ENCODE measurements at places on chromosomes 4 and X.

GRCh38 chr4:70449220-70449619 lies 22.8 kb upstream of the MUC7 start:
- no peak for DNase-seq

DNA sequence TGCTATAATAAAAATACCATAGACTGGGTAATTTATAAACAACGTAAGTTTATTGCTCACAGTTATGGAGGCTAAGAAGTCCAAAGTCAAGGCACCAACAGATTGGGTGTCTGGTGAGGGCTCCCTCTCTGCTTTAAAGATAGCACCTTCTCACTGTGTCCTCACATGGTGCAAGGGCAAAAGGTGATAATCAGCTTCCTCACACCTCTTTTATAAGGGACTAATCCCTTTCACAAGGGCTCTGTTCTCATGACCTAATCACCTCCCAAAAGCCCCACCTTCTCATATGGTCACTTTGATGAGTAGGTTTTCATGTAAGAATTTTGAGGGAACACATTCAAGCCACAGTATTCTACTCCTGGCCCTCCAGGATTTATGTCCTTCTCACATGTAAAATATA lies 641.7 kb upstream of the ATOH1 start:
- DNase-seq = no peak

DNA sequence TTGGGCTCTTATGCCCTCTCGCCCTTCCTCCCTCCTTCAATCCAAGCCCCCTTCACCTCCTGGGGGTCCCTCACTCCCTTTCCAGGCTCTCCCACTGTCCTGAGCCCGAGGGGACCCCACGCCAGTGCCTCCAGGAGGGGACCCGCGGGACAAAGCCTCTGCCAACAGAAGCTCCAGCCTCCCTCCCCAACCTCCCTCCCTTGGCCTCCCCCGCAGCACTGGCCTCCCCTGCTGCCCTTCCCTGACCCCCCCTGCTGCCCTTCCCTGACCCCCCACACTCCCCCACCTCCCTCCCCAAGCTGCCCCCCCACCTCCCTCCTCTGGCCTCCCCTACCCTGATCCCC lies 71.0 kb upstream of the MXD4 start:
- no peak for DNase-seq

GRCh38 chr4:102447413-102447812 lies 53.7 kb upstream of the NFKB1 start:
- DNase-seq = no peak

GRCh38 chr4:3753726-3754412 lies 12.3 kb upstream of the ADRA2C start:
- no peak for DNase-seq

- no peak for DNase-seq
Observed at GRCh38 chr4:143554728-143555597, 41.5 kb downstream of the SMARCA5 start.

- DNase-seq = no peak
Observed at GRCh38 chr4:74329307-74329706, 21.0 kb downstream of the EPGN start.

- DNase-seq = no peak
Observed at GRCh38 chrX:104315555-104315954, 60.8 kb upstream of the ESX1 start.

GRCh38 chrX:17596061-17596460 lies 141.2 kb upstream of the SCML1 start:
- DNase-seq = no peak

- no peak for DNase-seq
Observed at GRCh38 chr4:118983293-118983692, 94.6 kb downstream of the SYNPO2 start.

GRCh38 chrX:25105221-25105620 lies 89.5 kb upstream of the ARX start:
- DNase-seq = no peak

- DNase-seq = no peak
Observed at GRCh38 chrX:31435592-31435991, 363.8 kb upstream of the FTHL17 start.

DNA sequence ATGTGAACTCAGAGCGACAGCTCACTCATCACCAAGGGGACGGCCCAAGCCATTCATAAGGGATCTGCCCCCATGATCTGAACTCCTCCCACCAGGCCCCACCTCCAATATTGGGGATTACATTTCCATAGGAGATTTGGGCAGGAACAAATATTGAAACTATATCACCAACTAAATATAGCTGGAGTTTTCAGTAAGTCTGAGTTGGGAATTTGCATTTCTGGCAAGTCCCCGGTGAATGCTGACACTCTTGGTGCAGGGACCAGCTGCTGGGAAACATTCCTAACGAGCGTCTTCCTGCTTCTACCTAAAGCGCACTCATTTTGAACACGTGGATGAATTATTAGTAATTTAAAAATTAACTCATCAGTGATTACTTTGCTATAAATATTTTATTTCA lies 13.2 kb downstream of the CLDN34 start:
- no peak for DNase-seq

- no peak for DNase-seq
Observed at GRCh38 chr4:1368421-1369090, 21.5 kb downstream of the UVSSA start.

DNA sequence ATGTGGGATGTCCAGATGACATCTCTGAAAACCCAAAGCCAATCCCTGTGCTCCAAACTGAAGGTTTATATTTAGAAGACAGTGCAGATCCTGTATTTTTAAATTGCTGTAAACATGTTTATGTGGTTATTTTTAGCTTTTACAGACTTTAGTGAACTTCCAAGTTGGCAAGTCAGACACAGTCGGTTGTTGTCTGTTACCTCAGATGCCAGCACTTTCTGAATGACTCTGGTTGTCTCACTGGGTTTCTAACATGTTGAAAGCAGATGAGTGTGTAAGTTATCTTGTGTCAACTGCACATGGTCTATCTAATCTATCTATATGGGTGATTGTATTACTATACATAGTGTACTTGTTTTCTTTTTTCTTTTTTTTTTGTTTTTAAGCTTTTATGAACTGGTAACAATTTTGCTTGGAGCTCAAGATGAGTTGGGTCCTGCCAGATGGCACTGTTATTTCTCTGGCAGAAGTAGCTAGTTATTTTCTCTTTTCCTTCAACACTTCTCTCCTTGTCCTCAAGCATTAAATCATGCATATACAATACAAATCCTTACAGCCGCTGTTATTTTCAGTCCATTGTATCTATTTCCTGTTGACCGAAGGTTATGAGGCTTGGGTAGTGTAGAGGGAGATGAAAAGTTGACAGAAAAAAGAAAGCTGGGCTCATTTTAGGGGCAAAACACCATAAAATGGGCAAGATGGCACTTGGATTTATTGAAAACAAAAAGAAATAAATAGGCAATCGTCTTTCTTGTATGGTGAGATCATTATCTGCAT lies 66.3 kb downstream of the GAB1 start:
- no peak for DNase-seq

DNA sequence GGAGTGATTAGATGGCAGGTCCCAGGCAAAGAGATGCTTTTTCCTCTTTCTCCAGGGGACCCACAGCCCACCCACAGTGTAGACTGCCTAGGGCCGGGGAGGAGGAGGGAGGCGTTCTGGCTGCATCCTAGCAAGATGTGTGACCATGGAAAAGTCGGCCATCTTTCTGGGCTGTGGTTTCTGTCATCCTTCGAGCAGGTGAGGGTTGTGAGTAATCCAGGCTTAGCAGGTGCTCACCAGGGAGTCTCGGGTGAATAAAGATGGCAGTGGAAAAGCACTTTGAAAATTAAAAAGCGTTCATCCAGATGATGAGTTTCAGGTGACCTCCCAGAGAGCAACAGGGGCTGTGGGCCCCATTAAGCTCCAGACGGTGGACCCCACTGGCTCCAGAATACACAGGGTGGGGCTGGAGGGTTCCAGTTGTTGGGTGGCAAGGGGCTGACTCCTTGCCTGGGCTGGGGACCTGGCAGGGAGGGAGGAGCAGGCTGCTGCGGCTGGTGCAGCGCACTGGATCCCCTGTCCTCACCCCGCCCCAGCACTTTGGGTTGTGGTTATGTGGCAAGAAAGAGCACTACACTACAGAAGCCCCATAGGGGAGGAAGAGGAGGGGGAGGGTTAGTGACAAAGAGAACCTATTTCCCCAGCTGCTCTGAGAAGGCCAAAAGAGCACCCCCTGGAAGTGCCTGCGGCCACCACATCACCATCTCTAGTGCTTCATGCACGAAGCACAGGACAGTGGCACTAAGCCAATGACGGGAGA lies 23.7 kb downstream of the ELF4 start:
- DNase-seq = peak; percentile 68
